ENCODE measurements at places on chromosomes 2 and 18.

DNA sequence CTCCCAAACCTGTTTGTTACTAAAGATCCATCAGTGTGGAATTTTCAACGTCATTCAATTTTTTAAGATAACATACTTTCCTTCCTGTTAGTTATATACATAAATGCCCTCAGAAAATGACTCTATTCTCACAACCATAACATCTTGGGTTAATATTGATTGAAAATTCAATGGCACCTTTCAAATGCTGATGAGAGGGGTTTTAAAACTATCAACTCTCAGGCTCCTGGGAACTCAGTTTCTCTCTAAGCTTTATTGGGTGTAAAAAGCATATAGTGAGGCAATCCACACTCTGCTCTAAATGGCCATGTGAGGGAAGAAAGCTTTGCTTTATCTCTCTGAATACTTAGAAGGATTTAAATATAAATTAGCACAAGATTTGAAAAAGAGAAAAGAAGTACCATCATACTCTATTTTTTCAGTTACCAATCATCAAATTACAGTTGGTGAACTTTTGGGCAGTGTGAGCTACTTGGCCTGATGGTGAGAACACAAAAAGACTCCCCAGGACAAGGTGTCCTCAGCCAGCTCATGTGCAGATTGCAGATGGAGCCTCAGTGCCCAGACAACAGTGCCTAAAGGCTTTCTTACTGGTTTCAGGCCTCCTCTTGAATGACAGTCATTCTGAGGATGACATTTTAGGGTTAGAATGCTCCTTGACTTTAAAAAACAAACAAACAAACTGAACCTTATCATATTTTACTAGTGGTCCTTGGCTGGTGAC, 24.6 kb upstream of the CERS6 start:
- DNase-seq, result no peak

GRCh38 chr18:26504831-26505230, 43.5 kb downstream of the KCTD1 start:
- no peak for DNase-seq

GRCh38 chr2:40218679-40219078, 233.2 kb downstream of the SLC8A1 start:
- DNase-seq, result no peak

- no peak for DNase-seq
These were observed 224.0 kb upstream of the NCKAP5 start for GRCh38 chr2:133792223-133792622.

DNA sequence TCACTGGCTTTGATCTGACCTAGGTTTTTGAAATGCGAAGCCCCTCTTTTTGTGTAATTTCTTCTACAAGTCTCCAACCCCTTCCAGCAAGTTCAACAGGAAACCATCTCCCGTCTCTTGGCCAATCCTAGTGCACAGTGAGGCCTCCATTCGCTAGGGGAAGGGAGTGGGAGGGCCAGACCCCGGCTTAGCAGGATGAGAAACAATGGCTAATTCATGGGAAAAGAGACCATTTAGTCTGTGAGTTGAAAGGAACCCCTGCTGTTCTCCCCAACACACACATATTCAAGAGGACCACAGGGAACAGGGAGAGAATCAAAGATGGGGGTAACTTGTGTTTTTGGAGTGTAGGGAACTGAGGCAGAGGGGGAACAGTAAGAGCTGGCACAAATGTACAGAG, 83.0 kb downstream of the RTN4 start:
- DNase-seq, result no peak

GRCh38 chr2:64692401-64692800, 38.7 kb upstream of the SERTAD2 start:
- DNase-seq, result no peak

- DNase-seq, result no peak
These were observed 6.6 kb upstream of the PCBP1 start for GRCh38 chr2:70080610-70081200.

GRCh38 chr2:14861181-14861580, 228.7 kb downstream of the LRATD1 start:
- no peak for DNase-seq

GRCh38 chr18:31577195-31577594, 14.5 kb upstream of the TTR start:
- DNase-seq, result no peak

- DNase-seq, result no peak
These were observed 19.4 kb upstream of the PAX3 start for GRCh38 chr2:222318026-222318711.

DNA sequence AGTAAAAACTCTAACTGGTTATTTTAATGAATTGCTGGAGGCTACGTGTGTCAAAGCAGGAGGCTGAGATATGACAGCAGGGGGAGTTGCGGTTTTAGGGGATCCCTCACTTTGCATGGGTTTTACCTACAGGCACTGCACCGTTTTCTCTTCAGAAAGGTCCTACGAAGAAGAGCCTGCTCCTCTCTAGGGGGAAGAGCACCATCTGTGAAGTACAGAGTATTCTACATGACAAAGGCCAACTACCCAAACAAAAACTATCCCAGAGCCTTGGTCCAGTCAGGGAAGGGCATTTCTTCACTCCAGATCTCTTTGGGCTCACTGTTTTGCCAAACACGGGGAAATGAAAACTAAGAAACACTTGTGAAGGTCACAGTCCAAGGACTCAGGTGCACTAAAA, 696.7 kb upstream of the SOX11 start:
- no peak for DNase-seq

DNA sequence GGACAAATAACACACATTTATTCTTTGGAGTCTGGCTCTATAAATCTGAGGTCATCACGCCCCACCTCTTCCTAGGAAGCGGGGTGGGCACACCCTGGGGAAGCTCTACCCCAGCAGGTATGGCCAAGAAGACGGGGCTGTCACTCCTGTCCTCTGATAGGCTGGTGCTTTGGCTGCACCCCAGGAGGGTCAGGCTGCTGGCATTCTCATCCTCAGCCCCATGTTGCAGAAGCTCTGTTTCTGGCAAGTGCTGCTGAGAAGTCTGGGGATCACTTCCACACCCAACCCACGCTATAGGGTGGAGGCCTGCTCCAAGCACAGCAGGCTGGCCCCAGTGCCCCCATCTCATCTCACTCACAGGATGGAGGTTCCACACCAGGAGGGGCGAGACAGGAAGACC, 17.6 kb downstream of the ARHGEF4 start:
- no peak for DNase-seq

GRCh38 chr2:215736653-215737290, 276.6 kb downstream of the MREG start:
- no peak for DNase-seq

GRCh38 chr2:142938240-142938639, 60.8 kb downstream of the KYNU start:
- no peak for DNase-seq

DNA sequence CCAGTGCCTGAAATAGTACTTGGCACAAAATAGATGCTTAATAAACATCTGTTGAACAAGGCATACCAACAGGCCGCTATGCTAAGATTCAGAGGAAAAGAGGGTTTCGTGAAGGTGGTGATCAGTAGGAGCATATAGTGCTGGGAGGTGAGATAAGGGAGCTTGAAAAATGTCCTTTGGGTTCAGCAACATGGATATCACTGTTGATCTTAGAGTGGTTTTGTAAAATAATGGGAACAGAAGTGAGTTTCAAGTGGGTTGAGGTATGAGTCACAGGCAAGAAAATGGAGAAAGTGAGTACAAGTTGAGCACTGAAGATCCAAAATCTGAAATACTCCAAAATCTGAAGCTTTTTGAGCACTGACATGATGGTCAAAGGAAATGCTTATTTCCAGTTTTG, 4.4 kb downstream of the CENPO start:
- DNase-seq, result no peak

- no peak for DNase-seq
These were observed 10.8 kb downstream of the PROM2 start for GRCh38 chr2:95284886-95285541.

DNA sequence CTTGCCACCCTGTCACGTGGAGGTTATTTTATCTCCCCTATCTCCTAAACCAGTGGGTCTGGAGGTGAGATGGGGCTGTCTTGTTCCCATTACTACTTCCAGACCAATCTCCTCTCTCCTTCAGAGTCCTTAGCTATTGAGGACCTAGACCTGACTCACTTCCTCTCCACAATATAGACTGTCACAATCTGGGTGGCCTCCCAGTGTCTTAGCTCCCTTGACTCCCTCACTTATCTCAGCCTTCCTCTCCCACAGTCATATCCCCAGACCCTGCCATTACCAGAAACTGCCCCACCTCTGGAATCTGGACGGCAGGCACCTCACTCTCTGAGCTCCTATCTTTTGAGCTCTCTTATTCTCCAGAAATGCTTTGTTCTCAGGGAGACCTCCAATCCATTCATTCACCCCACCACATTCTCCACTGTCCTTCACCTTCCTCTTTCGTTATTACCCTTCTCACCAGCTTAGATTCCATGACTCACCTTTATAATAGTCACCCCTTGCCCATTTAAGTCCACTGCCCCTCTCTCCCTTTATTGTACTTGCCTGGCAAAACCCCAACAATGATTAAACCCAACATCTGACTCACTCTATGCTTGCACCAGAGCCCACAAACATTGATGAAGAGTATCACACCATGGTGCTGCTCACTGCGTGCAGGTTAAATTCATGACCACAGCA, 23.3 kb upstream of the SIX3 start:
- no peak for DNase-seq

DNA sequence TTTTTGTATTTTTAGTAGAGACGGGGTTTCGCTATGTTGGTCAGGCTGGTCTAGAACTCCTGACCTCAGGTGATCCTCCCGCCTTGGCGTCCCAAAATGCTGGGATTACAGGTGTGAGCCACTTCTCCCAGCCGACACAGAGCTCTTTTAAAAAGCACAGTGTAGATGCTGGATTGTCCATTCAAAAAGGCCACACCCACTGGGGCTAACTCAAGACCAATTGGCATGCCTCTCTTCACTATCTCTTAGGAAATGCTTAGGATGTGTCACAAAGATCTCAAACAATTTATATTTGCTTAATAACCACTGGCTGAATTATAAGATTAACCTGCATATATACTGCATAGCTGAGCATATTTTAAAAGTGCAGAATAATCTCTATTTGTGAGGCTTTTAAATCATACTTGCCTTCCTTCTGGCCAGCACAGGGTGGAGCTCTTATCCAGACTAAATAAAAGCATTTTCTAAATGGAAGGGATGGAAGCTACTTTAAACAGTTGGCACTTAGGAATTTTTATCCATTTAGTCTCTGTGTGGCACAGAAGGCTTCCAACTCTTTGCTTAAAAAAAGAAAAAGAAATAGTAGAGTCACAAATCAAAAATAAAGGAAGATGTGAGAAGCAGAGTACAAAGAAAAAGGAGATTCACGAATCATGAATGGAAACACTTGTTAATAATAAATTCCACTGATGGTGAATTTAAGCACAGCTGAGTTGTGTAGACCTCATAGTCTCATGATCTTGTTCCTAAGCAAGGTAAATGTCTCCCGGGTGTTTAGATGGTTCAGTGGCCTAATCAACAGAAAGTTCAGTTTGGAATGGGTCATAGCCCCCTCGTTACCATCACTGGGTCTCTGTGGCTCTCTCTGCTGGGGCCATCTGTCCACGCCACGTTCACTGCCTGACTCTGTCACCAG, 22.4 kb downstream of the CRYGD start:
- DNase-seq, result no peak

- DNase-seq, result no peak
These were observed 1.8 kb downstream of the OXER1 start for GRCh38 chr2:42762155-42762554.

DNA sequence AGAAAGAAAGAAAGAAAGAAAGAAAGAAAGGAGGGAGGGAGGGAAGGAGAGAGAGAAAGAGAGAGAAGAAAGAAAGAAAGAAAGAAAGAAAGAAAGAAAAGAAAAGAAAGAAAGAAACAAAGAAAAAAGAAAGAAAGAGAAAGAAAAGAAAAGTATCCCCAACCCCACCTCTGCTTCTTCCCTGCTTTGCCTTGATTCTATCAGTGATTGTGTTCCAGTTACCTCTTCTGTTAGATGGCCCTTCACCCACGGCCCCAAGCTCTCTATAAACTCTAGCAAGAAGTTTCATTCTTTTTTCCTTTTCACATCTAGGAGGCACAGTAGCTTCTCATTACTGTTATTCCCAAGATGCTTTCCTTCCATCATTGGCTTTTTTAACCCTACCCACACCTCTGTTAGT, 1097.5 kb upstream of the ZEB2 start:
- DNase-seq, result no peak

GRCh38 chr2:191656391-191656790, 21.5 kb upstream of the NABP1 start:
- DNase-seq, result no peak

DNA sequence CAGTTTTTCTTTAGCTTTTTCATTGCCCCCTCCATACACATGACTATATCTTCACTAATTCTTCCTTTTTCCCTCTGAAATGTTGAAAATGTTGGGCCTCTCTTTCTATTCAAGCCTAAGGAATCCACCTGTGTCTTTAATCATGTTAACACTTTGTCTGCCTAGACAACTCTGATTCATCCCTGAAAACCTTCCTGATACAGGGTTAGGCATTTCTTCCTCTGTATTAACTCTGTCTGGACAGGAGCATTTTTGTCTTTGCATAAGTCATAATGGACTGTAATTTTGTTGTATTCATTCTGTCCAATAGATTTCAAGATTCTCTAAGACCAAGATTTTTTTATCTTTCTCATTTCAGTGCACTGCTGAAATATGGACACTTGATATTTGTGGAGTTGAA, 297.3 kb downstream of the IKZF2 start:
- DNase-seq, result no peak

GRCh38 chr2:147934881-147935620, 85.5 kb downstream of the ORC4 start:
- DNase-seq, result no peak

GRCh38 chr18:71327850-71328249, 1039.0 kb downstream of the SOCS6 start:
- no peak for DNase-seq

- no peak for DNase-seq
These were observed 20.2 kb downstream of the PRKAG3 start for GRCh38 chr2:218811382-218811781.

- no peak for DNase-seq
These were observed 701.1 kb upstream of the ZEB2 start for GRCh38 chr2:145221032-145221431.

- no peak for DNase-seq
These were observed 22.6 kb downstream of the ST6GAL2 start for GRCh38 chr2:106863387-106863786.

GRCh38 chr2:45412754-45413379, 198.2 kb downstream of the SRBD1 start:
- no peak for DNase-seq

DNA sequence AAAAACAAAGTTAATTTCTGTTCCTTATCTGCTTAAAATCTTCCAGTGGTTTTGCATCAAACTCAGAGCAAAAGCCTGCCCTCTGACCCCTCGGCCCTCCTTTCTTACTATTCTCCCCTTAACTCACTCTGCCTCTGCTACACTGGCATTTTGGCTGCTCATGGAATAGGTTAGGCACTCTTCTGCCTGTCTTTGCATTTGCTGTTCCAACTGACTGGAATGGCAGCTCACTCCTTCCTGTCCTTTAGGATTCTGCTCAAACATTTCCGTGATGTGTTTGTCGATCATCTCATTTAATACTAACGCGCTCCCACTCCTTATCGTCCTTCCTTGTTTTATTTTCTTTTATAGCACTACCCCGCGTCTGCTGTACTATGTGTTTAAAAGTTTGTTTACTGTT, 815 bp downstream of the CEBPZ start:
- no peak for DNase-seq

Data from activated CD8-positive, alpha-beta memory T cell treated with anti-CD3 and anti-CD28 coated beads for 1 hour (primary cell).